ENCODE measurements at places on chromosomes 13 and 19. TPM values are rescaled to one million over a fixed set of nuclear protein-coding genes. Genes with fewer than 3 reads are reported as not detected.

DNA sequence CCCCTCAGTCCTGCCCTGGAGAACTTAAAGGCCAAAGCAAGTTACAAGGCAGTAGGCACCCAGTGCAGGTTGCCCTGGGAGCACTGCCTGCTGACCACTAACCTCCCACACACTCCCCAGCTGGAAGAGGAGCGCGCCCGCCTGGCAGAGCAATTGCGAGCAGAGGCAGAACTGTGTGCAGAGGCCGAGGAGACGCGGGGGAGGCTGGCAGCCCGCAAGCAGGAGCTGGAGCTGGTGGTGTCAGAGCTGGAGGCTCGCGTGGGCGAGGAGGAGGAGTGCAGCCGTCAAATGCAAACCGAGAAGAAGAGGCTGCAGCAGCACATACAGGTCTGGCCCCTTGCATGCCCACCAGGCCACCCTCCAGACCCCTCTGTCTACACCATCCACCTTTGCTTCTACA lies 61.1 kb downstream of the KCNC3 start:
- no peak overlapping the region for H3K27ac ChIP-seq
- no peak overlapping the region for H3K4me3 ChIP-seq
- no peaks in the 10 kb centered on the region for H3K27me3 ChIP-seq
- no peaks in the 10 kb centered on the region for H3K4me1 ChIP-seq

Gene ALKBH7
- 69.4 TPM for total RNA-seq

Gene KLK14
- total RNA-seq: 0.31 TPM

DNA sequence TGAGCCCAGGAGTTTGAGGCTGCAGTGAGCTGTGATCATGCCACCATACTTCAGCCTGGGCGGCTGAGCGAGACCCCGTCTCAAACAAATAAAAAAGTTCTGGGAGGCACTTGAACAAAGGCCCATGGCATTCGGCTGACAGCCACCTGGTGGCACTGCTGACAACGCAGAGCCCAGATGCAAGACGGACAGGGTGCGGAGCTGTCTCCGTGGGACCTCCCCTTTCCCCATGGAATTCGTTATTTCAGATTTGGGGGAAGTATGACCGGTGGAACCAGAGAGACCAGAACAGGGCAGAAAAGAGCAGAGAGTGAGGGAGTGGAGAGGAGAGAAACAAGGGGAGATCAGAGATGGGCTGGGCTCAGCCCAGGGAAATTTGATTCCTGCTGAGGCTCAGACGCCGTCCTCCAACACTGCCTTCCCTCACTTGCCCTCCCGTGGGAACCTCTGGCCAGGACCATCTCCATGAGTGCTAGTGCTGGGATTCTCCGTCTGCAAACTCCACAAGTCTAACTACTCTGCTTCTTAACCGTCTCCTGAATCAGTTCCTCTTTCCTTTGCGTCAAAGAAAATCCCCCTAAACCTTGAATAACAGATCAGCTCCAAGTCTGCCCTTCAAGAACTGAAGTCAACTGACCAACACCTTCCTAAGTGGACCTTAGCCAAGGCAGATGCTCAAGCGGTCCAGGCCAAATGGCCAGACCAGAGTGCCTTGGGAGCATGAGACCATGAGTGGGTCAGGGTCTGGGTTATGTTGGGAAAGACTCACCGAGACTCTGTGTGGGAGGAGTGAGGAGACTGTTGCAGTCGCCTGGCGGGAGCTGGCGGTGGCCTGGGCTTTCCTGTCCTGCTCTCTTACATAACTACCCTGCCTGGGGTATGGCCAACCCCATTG lies 11.9 kb upstream of the ATF5 start:
- H3K36me3 ChIP-seq: no peaks in the 10 kb centered on the region
- DNase-seq: no peak
- no peaks in the 10 kb centered on the region for H3K27me3 ChIP-seq
- H3K4me1 ChIP-seq: no peaks in the 10 kb centered on the region

DNA sequence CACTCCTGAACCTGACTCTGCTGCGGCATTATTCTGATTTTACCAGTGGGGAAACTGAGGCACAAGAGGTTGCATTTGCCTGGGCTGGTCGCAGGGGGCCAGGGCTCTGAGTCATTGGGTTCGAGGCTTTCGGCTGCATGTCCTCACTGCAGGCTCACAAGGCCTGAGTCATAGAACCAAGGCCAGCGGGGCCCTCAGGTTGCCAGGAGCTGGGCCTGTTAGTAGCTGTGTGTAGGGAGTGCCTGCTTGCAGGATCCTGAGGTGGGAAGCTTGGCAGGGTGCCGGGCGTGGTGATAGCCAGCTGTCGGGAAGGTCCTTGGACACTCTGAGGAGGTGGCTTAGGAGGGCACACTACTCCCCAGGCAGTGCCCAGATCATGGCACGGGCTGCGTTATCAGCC lies 21.6 kb upstream of the F2RL3 start:
- DNase-seq: no peak
- H3K4me1 ChIP-seq: no peaks in the 10 kb centered on the region
- peaks cover 3% of the 10 kb centered on the region for H3K36me3 ChIP-seq

DNA sequence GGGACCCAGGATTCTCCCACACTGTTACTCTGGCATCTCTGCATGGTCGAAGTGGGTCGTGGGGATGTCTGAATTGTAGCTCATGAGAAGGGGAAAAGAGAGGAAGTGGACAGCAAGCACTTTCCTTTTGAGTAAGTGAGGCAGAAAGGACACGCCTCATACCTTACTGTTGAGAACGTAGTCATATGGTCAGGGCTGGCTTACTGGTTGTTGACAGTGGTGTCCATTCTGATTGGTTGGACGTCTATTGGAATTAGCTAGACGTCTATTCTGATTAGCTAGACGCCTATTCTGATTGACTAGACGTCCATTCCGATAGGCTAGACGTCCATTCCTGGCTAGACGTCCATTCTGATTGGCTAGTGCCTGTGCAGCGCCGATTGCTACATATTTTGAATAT lies 12.4 kb downstream of the GRIN2D start:
- H3K27me3 ChIP-seq: peaks cover 5% of the 10 kb centered on the region
- no peak overlapping the region for H3K4me3 ChIP-seq
- H3K27ac ChIP-seq: no peak overlapping the region
- H3K4me1 ChIP-seq: no peaks in the 10 kb centered on the region
